ENCODE measurements at places on chromosomes 11 and 22. TPM values are rescaled to one million over a fixed set of nuclear protein-coding genes. Genes with fewer than 3 reads are reported as not detected.

GRCh38 chr11:30304620-30305019 lies 18.3 kb upstream of the ARL14EP start:
- H3K4me3 ChIP-seq = no peak overlapping the region
- H3K36me3 ChIP-seq = no peaks in the 10 kb centered on the region
- H3K4me1 ChIP-seq = no peaks in the 10 kb centered on the region
- no peaks in the 10 kb centered on the region for H3K27me3 ChIP-seq
- no peak overlapping the region for H3K27ac ChIP-seq

Gene ZNF70
- 5.5 TPM for total RNA-seq

GRCh38 chr11:70398834-70399680 lies 728 bp downstream of the CTTN start:
- peak; percentile 30 for DNase-seq
- no peaks in the 10 kb centered on the region for H3K27me3 ChIP-seq
- H3K4me3 ChIP-seq = peak overlapping the region; percentile 97
- no peaks in the 10 kb centered on the region for H3K36me3 ChIP-seq
- H3K27ac ChIP-seq = peak overlapping the region; percentile 64
- H3K4me1 ChIP-seq = peaks cover 50% of the 10 kb centered on the region

- H3K4me1 ChIP-seq = peaks cover 26% of the 10 kb centered on the region
- no peaks in the 10 kb centered on the region for H3K27me3 ChIP-seq
- no peak overlapping the region for H3K27ac ChIP-seq
- no peak for DNase-seq
- no peaks in the 10 kb centered on the region for H3K36me3 ChIP-seq
These were observed 10.5 kb downstream of the TXN2 start for GRCh38 chr22:36470994-36471331.

DNA sequence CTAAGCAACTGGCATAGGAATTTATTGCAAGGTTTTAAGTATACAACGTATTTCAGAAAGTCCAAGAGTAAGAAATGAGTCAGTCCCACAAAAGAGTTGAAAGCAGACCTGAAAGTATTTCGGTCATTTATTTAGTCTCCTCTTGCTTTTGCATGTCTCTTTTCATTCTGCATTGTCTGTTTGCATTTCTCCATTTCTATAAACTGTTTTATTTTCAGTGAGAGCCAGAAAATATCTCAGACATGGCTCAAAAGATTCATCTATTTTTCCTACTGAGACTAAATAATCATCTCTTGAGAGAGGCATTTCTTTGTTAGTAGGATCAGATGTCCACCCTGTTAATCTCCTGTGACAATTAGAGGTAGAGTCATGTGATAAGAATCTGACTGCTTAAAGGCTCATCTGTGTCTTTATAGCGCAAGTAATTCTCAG lies 219.1 kb upstream of the CCDC179 start:
- no peak overlapping the region for H3K4me3 ChIP-seq
- no peak overlapping the region for H3K27ac ChIP-seq
- DNase-seq = no peak
- no peaks in the 10 kb centered on the region for H3K27me3 ChIP-seq
- no peaks in the 10 kb centered on the region for H3K36me3 ChIP-seq

Gene PI4KA
- total RNA-seq = 36.4 TPM

Data from adrenal gland (tissue), 19 donors.